ENCODE measurements at places on chromosomes 5 and 9.

- no peak for DNase-seq
These were observed 623.3 kb downstream of the HINT1 start for GRCh38 chr5:130541617-130542221.

GRCh38 chr9:104875320-104875719, 52.6 kb downstream of the ABCA1 start:
- no peak for DNase-seq

GRCh38 chr5:145345511-145346287, 489.4 kb downstream of the PRELID2 start:
- DNase-seq, result no peak

- DNase-seq, result peak; percentile 37
These were observed 405.4 kb upstream of the ACTBL2 start for GRCh38 chr5:57887851-57888621.

- no peak for DNase-seq
These were observed 9.1 kb upstream of the DPM2 start for GRCh38 chr9:127946728-127947127.

DNA sequence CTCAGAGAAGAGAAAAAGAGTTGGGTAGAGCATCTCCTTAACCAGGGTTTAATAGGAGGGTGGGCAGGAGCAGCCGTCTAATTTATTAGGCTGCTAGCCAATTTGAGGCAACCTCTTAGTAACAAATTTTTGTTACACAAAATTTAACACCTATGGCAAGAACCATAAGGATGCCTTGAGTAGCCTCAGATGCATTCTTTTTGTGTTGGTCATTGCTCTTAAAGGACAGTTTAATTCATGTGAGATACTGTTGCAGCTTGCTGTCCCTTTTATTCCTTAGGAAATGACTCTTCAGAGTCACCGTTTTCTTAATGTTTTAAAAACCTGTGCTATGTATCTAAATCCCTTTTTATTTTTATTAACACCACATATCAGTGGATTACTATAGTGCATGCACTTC, 255.1 kb downstream of the MAST4 start:
- no peak for DNase-seq

GRCh38 chr9:86801246-86801645, 146.1 kb downstream of the GAS1 start:
- no peak for DNase-seq

- no peak for DNase-seq
These were observed 13.2 kb downstream of the ZCCHC9 start for GRCh38 chr5:81314581-81314980.

GRCh38 chr9:95047452-95048224, 269.9 kb downstream of the FANCC start:
- no peak for DNase-seq

DNA sequence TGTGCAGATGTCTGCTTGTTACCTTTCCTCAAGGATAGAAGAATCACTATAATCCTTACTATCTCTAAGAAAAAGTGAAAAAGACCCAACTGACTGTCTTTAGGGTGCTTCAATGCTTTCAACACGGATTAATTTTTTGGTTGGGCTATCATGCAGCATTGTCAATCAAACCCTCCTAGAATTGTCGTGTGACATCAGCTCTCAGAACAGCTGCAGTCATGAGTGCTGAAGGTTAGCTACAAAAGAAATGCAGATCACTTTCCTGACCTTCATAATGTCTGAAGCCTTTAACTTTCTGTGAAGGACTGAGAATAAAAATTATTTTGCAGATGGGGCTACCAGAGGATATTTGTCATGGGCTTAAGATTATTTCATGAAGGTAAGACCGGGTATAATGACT, 107.9 kb upstream of the EFNA5 start:
- no peak for DNase-seq

GRCh38 chr9:82206490-82206889, 217.9 kb downstream of the SPATA31D1 start:
- DNase-seq, result no peak

DNA sequence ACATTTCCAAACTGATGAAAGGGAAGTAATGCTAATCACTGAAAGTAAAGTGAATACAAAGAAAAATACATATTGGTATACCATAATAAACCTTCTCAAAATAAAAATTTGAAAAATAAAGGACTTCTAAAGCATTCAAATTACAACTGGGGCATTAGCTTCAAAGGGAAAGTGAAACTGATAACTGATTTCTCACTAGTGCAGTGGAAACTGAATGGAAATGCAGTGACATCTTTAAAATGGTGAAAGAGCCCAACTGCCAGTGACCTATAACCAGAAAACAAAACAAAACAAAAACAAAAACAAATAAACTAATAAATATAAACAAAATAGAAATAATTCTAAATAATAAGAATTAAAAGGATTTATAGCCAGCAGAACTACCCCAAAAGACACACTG, 297.5 kb upstream of the GRIN3A start:
- DNase-seq, result no peak

DNA sequence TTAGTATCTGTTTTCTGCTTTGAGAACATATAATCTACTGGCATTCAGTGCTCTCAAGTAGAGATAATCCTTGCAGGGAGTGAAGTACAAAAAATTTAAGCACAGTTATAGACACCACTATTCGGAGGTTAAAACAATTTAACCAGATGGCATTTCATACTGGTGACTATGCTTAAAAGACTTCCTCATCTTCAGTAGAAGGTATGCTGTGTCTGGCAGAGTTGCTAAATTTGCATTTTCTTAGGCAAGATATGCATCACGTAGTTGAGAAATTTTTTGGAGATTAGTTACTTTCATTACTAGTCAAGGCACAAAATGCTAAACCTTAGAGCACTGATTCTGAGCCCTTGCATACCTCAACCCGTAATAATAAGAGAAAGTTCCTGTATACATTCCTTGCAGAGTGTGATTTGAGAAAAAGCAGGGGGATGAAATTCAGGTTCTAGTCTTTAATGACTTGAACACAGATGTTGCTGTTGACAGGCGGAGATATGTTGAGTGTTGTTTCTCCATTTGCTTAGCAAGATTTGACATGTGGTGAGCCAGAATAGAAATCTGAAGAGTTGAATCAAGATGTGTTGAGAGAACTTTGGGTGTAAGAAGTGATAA, 70.8 kb upstream of the STARD4 start:
- DNase-seq, result peak; percentile 35

GRCh38 chr5:171162596-171162995, 146.5 kb upstream of the TLX3 start:
- no peak for DNase-seq
